ENCODE measurements at places on chromosomes 6 and 20.

DNA sequence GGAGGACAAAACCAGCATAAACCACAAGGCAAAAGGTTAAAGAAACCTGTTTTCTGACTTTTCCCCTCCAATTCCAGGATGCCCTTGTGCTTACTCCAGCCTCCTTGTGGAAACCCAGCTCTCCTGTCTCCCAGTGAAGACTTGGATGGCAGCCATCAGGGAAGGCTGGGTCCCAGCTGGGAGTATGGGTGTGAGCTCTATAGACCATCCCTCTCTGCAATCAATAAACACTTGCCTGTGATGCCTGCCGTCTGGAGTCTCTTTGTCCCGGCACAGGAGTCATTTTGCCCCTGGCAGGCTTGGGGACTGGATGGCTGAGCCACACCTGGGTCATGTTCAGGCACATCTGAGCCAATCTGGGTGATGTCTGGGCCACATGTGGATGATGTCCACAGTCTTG lies 26.6 kb downstream of the BPIFB1 start:
- no peak for DNase-seq

GRCh38 chr20:2300420-2300819 lies 4.6 kb downstream of the TGM3 start:
- no peak for DNase-seq

- DNase-seq: no peak
Observed at GRCh38 chr6:145850671-145851070, 36.1 kb upstream of the FBXO30 start.

DNA sequence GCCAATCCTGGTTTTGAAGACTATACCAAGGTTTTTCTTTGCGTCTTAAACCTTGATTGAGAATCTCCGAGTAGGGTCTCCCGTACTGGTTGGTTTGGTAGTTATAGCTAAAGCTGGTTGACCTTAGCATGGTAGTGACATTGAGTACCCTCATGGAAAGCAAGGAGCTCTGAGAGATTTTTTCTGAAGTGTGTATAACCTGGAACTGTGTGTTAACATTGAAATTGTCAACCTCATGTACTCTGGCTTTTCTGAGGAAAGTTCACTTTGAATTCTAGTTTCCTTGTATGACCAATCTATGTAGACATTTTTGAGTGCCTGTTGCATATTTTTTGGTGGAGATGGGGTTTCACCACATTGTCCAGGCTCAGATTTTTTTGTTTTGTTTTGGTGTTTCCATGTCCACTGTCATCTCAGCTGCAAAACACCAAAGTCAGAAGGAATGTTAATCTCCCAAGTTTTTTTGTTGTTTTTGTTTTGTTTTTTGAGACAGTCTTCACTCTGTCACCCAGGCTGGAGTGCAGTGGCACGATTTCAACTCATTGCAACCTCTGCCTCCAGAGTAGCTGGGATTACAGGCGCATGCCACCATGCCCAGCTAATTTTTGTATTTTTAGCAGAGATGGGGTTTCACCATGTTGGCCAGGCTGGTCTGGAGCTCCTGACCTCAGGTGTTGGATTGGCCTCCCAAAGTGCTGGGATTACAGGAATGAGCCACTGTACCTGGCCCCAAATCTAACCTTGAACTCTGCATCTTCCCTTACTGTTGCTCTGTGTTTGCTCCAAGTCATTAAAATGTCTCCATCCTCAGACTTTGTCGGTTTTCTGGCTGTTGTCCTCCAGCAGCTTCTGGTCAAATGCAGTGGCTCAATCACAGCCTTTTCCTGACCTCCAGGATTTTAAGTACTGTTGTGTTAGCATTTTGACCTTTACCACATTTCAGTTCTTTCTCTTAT lies 4.3 kb downstream of the RPS12 start:
- DNase-seq: no peak

Data from T-helper 9 cell (primary cell).